ENCODE measurements at places on chromosomes 1 and 21. TPM values are rescaled to one million over a fixed set of nuclear protein-coding genes. Genes with fewer than 3 reads are reported as not detected.

The NTRK1 gene
- 3.4 TPM for total RNA-seq

The LIN28A gene
- total RNA-seq = not detected

The KLF17 gene
- not detected for total RNA-seq

The TMEM125 gene
- not detected for total RNA-seq

The CCDC185 gene
- total RNA-seq = not detected

The RERE gene
- 36.8 TPM for total RNA-seq

The NUP210L gene
- total RNA-seq = not detected

The ACKR1 gene
- not detected for total RNA-seq

The SPRR4 gene
- not detected for total RNA-seq

The CTSK gene
- 2.6 TPM for total RNA-seq
